CD4-positive, alpha-beta T cell (primary cell): ENCODE measurements at places on chromosomes 6 and 20.

DNA sequence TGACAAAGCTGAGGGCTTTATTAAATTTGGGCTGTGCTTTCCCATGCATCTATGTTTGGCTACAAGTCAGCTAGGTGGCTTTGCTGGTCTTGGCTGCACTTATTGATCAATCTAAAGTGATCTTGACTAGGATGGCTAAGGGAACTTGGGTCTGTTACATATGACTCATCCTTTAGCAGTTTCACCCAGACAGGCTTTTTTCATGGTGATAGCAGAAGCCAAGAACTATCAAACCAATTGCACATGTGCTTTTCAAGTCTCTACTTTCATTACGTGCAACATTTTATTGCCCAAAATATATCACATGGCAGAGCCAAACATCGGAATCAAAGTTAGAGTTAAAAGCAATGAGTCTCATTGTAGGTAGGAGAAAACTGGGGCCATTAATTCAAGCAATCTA is 626.3 kb downstream of the TENT5A start:
- DNase-seq: no peak

GRCh38 chr6:164150232-164150631 is 735.7 kb downstream of the QKI start:
- no peak for DNase-seq

DNA sequence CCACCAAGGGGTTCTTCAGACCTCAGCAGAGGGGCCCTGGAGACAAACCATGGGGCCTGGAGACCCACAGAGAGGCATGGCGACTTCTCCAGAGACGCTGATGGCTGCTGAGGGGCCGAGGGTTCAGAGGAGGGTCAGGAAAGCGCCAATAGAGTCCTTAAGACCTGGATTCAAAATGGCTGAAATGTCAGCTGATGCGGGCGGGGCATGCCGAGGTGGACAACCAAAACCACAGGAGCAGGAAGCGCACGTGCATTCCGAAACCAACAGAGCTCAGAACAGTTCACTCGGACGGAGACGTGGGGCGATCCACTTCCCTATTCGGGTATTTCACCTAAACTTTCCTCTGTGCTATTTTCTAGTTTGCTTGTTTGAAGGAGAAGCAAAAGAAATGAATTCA is 99.9 kb upstream of the RIN2 start:
- no peak for DNase-seq

DNA sequence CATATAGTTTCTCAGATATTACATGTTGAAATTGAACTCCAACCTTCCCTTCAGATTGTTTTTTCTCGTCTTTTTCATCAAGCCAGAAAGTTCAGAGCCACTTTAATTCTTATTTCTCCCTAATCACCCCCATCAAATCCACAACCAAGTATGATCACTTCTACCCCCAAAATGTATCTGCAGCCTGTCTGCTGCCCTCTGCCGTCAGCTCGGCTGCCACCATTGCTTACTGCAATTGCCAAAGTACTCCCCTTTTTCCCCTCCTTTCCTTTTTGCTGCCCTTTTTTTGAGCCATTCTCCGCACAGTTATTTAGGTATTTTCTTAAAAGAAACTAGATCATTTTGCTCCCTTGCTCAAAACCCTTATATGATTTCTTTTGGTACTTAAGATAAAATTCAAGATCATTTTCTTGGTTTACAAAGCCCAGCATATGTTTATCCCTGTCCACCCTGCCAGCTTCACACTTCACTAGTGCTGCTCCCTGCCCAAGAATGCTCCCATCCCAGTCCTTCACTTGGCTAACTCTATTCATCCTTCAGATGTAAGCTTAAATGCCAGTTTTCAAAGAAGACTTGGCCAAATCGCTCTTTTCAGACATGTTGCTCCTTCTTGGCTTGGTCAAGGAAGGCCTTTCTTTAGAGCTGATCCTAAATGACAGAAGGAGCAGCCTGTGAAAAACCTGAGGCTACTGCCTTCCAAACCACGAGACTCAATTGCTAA is 63.7 kb downstream of the SH3BGRL2 start:
- no peak for DNase-seq

DNA sequence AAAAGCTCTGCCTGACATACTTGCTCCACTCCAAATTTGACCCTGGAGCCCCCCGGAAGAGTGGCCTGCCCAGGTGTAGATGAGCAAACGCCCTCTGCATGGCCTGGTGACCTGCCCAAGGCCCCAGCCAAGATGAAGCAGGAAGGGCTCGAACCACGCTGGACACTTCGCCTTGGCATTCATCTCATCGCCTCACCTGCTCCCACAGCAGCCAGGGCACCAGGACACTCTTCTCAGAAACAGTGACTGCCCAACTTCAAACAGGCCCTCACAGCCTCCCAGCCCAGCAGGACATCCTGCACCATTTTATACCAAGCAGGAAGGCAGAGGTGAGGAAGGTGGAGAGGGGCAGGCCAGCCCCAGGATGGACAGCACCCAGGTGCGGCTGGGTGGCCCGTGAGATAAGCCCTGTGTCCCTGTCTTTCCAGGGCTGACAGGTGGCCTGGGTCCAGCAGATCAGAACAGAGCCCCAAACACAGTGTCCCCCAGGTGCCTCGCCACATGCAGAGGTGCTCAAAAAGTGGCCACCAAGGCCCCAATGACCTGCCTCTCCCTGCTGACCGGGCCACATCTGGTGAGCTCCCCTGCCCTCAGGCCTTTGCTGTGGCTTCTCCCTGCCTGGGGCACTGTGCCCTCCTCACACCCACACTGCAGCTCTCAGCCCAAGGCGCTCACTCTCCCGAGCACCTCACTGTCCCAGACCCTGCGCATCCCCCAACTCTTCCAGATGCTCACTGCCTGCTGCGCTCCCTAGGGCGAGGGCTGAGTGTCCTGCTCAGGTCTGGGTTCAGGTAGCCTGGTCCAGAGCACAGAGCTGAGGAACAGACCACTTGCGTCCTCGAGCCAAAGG is 7.2 kb downstream of the ACSS1 start:
- DNase-seq: no peak

- no peak for DNase-seq
Measured at GRCh38 chr20:22333885-22334545, 250.4 kb downstream of the FOXA2 start.

DNA sequence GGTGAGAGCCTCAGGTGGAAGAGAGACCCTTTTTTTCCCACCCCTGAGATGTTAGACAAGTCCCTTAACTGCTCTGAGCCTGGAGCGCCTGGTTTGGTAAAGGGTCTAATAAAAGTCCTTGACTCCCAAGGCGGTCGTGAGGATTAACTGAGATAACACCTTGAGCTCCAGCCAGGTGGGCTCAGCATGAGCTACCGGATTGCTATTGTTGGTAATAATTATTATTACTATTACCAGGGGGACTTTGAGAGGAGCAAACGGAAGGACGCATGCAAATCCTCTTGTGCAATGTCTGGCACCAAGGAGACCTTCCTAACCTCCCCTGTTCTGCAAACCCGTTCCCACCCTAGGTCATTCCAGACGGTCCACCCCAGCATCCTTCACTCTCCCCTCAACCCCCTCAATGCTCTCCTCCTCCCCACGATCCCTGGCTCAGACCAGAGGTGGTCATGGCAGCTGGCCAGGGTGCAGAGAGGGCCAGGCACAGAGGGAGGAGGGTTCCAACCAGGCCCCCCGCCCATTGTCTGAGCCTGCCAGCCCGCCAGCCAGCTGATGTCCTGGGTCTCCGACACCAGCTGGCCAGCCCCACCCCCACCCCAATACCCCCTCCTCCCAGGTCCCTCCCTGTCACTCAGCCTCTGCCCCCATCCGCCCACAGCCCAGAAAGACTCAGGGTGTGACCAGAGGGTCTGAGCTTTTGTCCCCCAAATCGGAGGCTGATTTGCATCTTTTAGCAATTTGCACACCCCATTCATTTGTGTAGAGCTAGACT is 14.3 kb upstream of the CBFA2T2 start:
- no peak for DNase-seq

- no peak for DNase-seq
Measured at GRCh38 chr6:109048176-109048575, 46.5 kb downstream of the SESN1 start.

DNA sequence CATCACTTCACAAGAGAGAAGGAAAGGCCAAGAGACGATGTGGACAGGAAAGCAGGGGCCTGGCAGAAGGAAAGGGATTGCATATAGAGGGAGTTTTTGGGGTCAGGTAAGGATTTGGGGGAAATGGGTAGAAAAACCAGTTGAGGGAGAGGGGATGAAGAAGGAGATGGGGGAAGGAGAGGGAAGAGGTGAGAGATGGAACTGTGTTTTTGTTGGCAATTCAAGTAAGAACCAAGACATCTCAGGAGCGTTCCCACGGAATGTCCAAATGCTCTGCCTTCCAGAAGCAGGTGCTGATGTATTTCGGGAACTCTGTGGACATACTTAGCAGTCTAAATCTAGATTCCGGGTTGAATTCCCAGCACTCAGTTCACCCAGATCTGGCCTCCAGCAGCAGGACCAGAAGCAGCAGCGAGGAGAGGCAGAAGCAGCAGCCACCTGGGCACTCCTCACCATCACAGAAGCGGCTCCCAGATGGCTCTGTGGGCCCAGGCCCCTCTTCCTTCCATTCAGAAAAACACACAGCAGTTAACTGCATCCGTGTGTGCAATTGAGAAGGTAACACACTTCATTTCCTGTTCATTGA is 88.8 kb downstream of the DZANK1 start:
- no peak for DNase-seq

- DNase-seq: no peak
Measured at GRCh38 chr6:75436869-75437268, 56.7 kb downstream of the FILIP1 start.

- no peak for DNase-seq
Measured at GRCh38 chr6:65830151-65830550, 123.1 kb upstream of the EYS start.

DNA sequence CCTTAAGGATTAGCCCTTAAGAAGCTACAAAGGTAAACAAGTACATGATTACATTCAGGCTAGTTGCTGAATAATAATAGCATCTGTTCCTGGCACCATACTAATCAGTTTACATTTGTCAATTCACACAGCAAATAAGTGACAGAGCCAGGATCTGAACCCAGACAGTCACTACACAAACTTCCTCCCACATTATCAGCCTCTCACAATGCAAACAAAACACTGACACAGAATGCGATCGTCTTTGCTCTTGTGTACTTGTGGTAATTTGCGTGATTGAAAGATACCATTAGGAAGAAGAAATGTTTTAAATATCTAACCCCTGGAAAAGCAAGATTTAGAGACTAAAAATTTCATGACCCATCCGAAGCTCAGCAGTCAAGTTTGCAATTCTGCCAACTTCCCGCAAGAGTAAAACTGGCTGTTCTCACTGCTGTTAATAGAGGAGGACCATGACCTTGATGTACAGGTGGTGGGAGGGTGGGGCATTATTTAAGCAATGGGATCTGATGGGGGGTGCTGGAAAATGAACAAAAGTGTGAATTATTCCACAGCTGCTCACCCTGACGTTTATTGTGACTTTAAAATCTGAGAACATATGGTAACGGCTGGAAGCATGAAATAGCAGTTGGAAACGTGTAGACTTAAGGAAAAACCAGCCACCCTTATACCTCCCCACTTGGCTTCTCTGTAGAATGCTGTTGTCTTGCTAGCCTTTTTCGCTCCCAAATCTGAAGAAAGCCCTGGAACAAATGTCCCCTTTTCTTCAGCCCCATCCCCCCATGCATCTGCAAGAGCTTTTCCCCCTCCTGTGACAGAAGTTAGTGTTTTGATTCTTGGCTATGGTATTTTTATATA is 95.3 kb upstream of the ARMC2 start:
- DNase-seq: no peak

GRCh38 chr20:62543470-62544302 is 67.9 kb upstream of the GATA5 start:
- no peak for DNase-seq

DNA sequence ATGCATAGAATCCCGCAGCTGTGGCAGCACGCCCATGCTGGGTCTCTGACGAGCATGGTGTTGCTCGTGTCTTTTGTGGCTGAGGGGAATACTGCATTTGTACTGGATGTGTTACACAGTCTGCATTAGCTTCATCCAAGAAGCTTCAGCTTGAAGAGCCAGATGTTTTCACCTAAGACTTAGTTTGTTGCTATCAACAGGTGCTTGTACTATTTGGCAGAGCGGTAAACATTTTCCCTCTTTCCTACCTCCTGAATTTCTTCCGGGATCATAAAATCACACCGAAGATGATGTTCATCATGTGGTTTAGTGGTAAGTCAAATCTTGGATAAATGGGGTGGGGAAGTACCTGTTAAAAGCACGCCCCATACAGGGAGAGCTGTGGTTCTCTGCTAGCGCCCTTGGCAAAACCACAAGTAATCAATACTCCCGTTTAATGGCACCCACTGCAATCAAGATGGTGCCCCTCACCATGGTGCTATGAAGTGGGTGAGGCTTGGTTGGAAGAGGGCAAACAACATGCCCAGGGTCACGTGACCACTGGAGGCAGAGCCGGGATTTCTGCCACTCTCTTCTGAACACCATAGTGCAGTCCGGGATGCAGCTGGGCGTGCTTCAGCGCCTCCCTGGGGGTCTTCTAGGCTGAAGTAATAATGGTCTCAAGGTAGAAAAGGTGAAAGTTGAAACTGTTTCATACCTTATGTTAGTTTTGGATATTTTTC is 34.4 kb downstream of the SPATA2 start:
- DNase-seq: no peak

- DNase-seq: no peak
Measured at GRCh38 chr20:2760297-2760951, 40.0 kb downstream of the CPXM1 start.

DNA sequence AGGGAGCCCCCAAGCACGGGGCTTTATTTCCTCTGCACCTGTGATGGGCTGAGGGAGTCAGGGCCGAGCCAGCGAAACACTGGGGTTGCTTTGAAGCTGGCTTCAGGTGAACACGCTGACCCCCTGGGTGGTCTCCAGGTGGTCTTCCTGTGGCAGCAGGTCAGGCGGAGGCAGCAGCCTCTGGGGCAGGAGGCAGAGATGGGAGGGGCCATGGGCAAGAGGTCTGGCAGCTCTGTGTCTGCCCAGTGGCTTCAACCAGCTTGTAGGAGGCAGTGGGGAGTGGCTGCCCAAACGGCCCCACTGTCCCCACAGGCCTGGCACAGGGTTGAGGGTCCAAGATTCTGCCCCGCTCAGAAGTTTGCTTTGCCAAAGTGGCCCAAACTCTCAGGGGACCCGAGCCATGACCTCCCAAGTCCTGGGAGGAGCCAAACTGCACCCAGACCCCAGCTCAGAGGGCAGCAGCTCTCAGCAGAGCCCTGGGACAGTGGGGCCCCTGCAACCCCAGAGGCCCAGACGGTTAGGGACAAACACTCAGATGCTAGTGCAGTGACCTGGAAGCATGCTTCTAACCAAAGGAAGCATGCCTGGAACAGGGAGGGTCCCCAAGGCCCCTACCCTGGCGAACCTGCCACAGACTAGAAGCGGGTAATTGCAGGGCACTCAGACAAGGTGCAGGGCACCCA is 15.3 kb downstream of the NTSR1 start:
- DNase-seq: no peak

DNA sequence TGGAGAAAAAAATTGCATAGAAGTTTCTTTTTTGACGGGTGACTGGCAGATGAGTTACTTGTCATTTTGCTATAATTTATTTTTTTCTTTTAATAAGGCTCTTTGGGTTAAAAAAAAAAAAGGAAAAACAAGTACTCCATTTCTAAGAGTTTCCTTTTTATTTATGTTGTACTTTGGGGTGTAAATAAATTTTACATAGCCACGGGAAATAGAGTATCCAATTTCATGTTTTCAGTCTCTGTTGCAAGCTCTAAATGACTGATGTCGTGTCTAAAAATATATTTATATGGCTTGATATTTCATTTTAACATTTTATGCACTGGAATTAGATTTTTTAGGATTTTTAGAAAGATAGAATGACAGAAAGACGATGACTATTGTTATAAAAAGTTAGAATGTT is 3.4 kb downstream of the EYA4 start:
- no peak for DNase-seq

- DNase-seq: no peak
Measured at GRCh38 chr6:46626228-46626909, 26.2 kb downstream of the CYP39A1 start.
